ENCODE measurements at places on chromosomes 16 and 17.

- DNase-seq: no peak
Observed at GRCh38 chr16:82835487-82836155, 208.9 kb downstream of the CDH13 start.

GRCh38 chr16:73031155-73031866 lies 16.6 kb downstream of the ZFHX3 start:
- DNase-seq: no peak

DNA sequence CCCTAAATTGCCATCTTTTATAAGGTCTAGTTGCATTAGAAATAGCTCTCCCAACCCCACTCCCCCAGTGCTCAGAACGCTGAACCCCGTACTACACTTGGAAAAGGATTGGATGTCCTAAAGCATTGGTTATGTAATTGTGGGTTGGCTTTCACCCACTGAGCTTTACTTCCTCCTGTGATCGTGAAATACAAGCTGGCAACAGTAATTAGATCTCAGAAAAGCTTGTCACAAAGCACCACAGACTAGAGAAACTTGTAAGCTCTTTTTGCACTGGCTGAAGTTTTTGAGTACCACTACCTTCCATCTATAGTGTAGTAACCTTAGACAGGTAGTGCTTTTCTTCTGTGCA lies 54.4 kb downstream of the SIAH1 start:
- DNase-seq: no peak

- no peak for DNase-seq
Observed at GRCh38 chr16:79211586-79211985, 389.0 kb downstream of the MAF start.

GRCh38 chr16:67071476-67072048 lies 38.2 kb upstream of the PHAF1 start:
- DNase-seq: no peak

DNA sequence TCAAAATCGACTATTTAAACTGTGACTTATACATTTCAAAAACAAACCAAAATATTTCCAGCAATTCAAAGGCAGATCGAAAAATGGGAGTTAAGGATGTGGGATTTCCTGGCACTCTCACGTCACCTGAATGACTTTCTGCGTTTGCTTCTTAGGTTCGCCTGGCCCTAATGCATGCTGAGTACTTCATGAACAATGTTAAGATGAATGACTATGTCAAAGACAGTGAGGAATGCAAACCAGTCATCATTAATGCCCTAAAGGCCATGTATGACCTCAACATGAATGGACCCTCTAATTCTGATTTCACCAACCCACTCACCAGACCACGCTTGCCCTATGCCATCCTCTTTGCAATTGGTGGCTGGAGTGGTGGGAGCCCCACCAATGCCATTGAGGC lies 7.3 kb downstream of the KLHL10 start:
- no peak for DNase-seq

GRCh38 chr16:52529226-52529625 lies 17.7 kb downstream of the TOX3 start:
- DNase-seq: no peak
